ENCODE measurements at places on chromosomes 11 and 22.

DNA sequence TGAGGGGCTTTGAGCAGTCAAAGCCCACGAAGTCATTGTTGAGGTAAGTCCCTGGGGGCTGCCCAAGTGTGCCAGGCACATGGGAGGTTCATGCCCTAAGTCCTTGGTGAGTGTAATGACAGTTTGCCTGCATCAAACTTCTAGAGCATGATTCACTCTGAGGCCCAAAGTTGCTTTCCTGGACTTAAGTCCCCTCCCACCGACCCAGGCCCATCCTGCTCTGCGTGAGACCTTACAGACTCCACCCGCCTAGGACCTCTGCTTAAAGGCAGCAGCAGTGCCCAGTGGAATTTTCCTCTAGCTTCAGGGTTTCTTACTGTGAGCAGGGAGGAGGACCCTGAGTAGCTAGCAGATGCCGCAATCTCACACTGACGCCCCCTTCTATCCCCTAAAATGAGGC is 5.7 kb upstream of the PVALB start:
- no peak for DNase-seq

DNA sequence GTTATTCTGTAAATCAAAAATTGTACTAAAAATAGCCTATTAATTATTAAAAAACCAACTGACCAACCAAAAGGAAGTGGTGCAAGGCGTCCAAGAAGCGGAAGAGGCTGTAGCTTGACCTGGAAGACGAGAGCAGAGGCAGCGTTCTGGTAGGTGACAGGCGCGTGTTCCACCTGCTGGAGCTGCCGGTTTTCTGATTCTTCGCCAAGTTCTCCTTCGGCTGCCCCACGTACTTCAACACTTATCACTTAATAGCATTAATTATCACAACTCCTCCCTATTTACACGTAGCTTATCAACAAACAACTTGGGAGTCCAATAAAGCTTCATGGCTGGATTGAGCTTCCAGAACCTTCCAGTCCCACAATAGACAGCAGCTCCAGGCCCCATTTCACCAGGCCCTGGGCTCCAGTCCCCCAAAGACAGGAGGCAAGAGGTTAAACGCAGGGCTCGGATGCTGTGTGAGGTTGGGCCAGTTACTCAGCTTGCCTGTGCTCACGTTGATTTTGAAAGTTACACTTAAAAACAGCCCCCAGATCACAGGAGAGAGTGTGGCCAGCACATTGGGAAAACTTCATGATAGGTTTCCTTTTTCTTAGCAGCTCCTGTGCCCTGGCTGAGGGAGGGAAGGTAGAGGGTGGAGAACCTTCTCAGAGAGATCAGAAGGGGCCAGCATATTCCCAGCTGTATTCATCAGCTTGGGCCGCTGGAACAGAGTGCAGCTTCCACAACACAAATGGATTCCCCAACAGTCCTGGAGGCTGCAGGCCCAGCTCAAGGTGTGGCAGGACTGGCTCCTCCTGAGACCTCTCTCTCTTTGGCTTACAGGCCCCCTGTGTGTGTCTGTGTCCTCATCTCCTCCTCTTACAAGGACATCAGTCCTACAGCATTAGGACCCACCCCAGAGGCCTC is 54.2 kb upstream of the FGF3 start:
- DNase-seq = no peak

- no peak for DNase-seq
Observed at GRCh38 chr22:35346596-35347220, 34.2 kb upstream of the HMOX1 start.

DNA sequence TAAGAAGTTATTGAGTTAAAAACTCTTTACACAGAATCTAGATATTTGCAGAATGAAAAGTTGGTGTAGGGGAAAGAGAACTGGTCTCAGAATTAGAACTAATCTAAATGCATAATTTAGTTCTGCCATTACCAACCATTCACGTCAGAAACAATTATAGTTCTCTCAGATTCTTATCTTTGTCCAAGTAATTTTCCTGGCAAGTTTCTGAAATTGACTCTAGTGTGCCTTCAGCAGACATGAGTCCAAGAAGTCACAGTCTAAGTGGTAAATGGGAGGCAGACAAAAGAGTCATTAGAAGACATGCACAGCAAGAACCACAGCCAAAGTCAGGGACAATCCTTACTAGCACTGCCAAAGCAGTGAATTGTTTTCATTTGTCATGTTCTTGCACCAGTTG is 1870.1 kb downstream of the LRRC4C start:
- no peak for DNase-seq

GRCh38 chr11:31872076-31872443 is 60.9 kb upstream of the PAX6 start:
- no peak for DNase-seq

DNA sequence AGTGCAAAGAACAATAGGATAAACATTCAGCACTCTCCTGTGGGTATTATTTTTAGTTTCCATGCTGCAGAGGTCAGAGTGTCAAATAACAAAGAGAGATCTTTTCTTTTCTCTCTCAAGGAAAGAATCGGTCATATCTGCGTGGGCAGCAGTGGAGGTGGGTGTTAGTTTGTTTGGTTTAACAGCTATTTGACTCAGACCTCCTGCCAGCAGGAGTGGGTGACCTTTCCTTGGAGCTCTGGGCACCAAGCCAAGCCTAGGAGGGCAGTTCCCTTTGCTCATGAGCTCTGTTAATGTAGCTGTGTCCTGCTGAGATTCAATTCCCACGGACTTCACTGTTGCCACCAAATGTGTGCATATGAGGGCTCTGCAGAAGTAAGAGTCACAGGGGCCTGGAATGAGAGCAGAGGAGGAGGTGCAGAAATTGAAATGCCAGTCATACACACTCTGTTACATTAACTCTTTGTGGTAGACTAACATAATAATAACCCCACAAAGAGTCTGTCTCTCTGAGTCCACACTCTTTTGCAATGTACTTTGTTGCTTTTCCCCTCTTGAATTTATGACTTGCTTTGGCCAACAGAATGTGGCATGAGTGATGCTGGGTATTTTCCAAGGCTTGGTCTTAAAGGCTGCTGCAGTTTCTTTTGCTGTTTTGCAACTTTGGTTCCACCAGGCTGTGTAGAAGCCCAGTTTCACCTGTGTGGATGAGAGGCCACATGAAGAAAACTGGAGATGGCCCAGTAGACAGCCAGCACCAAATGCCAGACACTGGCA is 76.0 kb upstream of the GRK3 start:
- DNase-seq = peak; percentile 44

DNA sequence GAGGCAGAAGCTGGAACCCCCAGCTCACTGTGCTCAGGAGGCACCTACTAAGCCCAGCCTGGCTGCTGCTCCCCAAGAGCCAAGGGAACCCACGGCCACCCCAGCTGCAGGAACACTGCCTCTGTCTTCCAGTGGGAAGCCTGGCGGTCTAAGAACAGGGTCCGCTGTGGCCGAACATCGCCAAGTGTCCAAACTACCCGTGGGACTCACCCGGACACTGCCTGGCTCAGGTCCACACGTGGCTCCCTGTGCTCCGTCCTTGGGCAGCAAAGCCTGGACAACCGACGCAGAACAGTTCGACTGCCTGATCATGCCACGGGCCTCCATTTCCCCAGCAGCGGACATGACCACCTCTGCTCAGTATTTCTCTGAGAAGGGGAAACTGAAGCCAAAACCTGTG is 747.0 kb downstream of the BRD1 start:
- DNase-seq = no peak

GRCh38 chr22:40826984-40827741 is 8.0 kb upstream of the SLC25A17 start:
- DNase-seq = no peak

DNA sequence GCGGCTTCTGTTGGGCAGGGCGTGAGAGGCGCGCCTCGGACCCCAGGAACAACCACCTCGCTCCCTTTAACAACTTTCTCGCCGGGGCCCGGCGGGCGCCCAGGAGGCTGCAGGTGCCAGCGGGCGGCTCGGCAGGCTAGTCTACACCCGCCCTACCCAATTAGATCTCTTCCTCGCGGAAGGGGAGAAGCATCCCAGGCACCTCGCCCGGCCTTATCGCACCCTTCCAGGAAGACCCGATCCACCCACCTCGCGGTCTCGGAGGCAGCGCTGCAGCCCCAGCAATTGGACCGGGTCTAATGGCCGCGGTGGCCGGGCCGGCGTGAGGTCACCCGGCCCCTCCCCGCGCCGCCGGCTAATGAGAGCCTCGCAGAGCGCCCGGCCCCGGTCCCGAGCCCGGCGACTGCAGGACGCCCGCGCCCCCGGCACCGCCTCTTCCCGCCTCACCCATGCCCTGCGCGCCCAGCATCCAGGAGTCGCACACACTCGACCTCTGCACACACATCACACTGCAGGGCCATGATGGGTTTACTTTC is at the start of gene PLAAT3:
Gene PLAAT3 (minus strand): TSS at position 298 of the 536 bp plus-strand sequence. CDS start 419 bp downstream, outside the sequence.
- peak; percentile 45 for DNase-seq

GRCh38 chr11:100830978-100831732 is 144.1 kb downstream of the ARHGAP42 start:
- peak; percentile 53 for DNase-seq

DNA sequence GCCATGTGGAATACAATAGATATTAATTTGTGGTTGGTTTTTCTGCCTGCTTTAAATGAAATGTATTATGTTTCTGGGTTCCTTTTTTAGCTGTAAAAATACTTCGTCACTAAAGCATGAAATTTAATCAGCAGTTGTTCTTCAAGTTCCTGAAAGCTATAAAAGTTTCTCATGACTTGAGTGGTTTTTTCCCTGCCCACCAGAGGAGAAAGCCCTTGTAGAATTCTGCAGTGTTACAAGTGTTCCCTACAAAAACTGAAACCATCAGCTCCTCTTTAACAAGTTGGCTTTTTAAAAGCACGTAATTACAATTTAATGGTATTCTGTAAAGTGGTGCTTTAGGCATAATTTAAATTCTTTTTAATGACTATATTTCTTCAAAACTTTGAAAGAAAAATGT is 56.2 kb downstream of the PANX1 start:
- DNase-seq = no peak

GRCh38 chr22:32917577-32918354 is 116.3 kb downstream of the TIMP3 start:
- DNase-seq = peak; percentile 83

DNA sequence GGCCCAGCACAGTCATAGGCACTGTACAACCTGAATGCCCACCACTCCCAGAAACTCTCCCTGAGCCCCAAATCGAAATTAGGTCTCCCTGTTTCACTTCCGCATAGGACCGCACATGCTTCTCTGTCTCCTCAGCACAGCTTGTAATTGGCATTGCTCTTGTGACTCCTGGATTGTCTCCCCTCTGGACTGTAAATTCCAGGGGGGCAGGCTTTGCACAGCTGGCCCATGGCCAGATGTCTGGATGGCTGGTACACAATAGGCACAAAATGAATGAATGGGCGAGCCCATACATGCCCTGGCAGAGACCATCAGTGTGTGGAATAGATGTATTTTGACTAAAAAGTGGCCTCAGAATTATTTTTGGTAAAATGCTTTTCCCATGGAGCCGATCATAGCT is 63.3 kb upstream of the PHF21B start:
- peak; percentile 28 for DNase-seq

DNA sequence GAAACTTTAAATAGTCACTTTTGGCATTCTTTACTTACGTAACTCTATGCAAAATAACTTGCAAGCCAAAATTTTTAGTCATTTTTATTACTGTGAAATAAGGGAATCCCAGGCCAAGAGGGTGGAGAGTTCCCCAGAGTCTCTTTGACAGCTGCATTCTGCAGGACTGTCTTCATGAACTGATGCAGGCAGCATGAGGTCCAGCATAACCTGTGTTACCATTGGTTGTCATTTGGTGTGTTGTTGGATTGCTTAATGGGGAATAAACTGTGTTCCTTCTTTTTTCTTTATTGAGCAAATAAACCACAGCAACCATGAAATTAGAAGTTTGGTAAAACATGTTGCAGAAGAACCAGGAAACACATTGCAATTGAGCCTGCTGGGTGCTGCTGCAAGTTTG is 24.6 kb downstream of the MMP27 start:
- no peak for DNase-seq

DNA sequence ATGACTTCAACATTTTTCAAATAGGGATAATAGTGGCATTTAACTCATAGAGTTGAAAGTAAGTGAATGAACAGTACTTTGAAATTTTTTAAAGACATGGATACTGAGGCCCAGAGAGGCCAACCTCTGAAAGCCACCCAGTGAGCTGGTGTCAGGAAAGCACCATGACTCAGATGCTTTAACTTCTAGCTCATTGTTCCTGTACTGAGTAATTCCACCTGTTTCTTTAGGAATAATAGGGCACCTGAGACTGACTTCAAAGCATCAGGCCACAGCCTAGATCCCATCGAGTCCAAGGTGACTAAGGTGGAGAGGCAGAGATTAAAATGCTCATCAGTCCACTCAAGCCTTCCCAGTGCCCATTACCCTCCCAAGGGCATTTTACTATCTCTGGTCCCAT is 491.8 kb upstream of the TENM4 start:
- DNase-seq = no peak

- no peak for DNase-seq
Observed at GRCh38 chr11:81135570-81135969, 1598.1 kb downstream of the FAM181B start.

- no peak for DNase-seq
Observed at GRCh38 chr11:1852877-1853276, at the start of gene LSP1. LSP1 (plus strand) TSS chr11:1853084; CDS start chr11:1853145, 61 bp downstream.

DNA sequence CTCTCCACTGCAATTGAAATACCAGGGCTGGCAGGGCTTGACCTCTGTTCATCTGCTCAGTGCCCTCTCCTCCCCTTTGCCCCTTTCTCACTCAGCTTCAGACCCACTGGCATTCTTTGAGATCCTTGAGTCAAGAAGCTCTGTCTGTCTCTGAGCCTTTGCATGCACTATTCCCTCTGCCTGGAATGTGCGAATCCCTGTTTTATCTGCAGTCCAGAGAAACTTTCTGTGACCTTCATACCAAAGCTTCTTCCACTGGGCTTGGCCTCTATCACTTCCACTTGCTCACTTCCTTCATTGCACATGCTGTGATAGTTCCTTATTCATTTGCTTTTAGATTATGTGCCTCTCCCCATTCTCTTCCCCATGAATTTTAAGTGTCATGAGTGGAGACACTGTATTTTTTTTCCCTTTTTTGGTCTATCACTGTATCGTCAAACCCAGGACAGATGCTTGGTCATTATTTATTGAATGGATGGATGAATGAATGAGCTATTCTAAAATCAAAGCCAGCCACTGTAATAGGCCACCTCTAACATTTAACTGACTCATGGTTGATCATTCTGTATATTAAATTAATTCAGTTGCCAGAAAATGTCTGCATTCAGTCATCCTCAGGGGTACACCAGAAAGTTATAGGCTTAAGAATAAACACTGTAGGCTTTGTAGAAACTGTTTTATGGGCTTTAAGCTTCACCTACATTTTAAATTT is 88.7 kb upstream of the TIMP3 start:
- no peak for DNase-seq

- DNase-seq = no peak
Observed at GRCh38 chr22:18064636-18065035, 13.2 kb upstream of the PEX26 start.

- DNase-seq = no peak
Observed at GRCh38 chr11:50192743-50193142, 160.1 kb downstream of the OR4C45 start.
